ENCODE measurements at places on chromosomes 11 and 22. TPM values are rescaled to one million over a fixed set of nuclear protein-coding genes. Genes with fewer than 3 reads are reported as not detected.

The NRGN gene
- total RNA-seq = 29.0 TPM

The FAT3 gene
- total RNA-seq = 0.39 TPM

GRCh38 chr11:61090982-61091372 is 11.3 kb upstream of the CD5 start:
- DNase-seq = no peak

- DNase-seq = no peak
These were observed 134.6 kb upstream of the TRPC6 start for GRCh38 chr11:101718402-101718801.

The OR1S1 gene
- total RNA-seq = not detected

DNA sequence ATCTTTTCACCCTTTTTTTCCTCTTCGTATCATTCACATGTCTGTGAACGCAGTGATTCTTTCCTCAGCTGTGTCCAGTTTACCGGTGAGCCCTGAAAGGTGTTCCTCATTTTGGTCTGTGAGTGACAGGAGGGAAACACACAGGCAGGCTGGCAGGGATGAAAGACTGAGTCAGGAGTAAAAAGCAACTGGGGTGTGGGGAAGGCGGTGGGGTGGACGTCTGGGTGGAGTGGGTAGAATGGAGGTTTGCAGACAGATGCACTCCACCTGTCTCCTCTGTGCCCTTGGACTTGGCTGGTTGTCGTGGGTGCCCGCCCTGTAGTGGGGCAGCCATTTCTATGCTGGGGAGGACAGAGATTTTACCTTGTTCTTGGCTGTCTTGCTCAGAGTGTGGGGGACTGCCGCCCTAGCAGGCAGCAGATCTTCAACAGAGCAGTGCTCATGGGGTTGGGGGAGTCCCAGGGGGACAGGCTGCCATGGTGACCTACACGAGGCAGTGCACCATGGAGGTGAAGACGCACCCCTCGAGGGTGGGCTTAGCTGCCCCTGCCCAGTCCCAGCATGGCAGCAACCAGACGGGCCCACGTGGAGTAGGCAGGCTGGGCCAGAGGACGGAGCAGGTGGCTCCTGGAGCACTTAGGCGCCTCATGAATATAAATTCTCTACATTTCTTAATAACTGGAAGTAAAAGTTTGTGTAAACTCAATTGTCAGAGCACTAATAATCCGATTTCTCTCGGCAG is 603.7 kb downstream of the TBC1D22A start:
- peak; percentile 56 for DNase-seq

DNA sequence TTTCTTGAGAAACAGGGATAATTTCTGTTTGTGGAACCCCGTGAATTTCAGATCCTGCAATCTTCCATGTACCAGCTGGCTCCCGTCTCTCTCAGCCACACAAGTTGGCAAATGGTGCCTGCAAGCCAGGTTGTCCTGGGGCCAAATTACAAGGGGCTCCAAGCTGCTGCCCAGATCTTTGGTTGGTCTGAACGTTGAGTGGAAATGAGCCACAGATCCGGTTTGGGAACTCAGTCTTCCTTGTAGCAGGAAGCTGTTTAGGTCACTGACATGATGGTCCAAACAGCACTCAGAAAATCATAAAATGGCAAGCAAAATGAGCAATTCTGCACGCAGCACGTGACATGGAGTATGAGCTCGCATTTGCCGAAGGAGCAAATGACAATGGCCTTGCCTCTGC is 1496.4 kb downstream of the TBC1D22A start:
- DNase-seq = peak; percentile 46

The TOM1 gene
- 50.0 TPM for total RNA-seq

DNA sequence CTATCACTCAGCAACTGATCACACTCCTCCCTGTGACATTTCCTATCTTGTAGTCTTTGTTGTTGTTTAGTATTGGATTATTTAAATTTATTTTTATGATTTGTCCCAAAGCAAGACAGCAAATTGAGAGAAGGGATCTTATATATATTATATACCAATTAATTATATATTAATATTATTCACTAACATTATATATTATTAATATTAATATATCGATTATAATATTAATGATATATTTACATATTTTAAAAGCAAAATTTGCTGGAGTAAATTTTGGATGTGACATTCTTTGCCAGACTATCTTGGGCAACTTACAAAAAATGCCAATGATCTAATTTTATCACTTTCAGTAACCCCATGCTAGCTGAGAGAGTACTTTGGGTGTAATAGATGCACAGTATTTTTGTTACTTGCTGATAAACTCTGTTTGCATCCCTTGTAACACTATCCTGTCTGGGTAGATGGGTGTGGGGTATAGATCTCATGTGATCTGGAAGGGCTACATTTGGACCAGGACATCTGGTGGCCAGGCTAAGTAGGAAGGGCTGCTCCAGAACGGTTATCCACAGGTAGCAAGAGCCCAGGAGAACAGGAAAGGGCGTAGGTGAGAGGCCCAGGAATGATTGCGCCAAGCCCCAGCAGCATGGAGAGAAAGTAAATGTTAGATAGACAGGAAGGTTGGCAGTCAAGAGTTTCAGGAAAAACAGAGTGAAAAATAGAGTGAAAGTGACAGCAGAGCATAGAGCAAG is 608.6 kb upstream of the KIRREL3 start:
- no peak for DNase-seq

DNA sequence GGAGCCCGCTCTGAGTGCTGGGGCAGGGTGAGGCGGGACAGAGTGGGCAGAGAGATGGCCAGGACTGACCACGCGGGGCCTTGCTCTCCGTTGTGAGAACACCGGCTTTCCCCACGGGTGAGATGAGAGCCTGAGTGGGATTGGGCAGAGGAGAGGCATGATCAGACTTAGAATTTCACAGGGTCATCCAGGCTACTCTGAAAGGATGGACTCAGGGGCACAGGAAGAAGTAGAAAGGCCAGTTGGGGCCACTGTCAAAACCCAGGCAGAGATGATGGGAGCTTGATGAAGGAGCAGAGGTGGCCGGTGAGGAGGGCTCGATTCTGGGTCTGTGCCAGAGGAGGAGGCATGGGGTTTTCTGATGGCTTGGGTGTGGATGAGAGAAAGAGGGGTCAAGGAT is 63.8 kb upstream of the NUP50 start:
- no peak for DNase-seq

GRCh38 chr11:46237248-46238077 is 40.0 kb upstream of the CREB3L1 start:
- DNase-seq = peak; percentile 91

GRCh38 chr22:39671936-39672335 is 101.4 kb downstream of the CACNA1I start:
- no peak for DNase-seq

- DNase-seq = no peak
These were observed 7.7 kb upstream of the MRGPRD start for GRCh38 chr11:68988491-68988890.

DNA sequence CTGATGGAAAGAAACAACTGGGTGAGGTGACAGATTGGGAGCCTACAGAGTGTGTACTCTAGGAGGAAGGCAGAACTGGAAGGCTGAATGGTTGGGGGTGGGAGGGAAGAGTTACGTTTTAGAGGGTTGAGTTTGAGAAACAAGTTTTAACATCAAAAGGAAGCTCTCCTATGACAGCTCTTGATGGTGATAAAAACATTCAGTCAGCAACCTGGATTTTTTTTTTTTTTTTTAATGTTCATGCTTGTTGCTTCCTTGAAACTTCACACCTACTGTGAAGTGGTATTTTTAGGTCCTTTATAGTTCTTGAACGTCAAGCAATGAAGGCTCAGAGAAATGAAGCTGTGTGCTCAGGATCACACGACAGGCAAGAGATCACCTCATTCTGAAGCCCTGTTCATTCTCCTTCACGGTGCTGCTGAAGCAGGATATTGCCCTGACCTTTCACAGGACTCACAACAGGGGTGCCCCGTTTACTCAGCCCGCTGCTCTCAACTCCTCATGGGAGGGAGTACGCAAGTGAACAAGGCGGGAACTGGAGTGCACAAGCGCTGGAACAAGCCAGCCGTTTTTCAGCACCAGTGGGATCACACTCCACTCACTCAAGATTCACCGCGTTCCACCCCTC is 1.6 kb upstream of the TMEM109 start:
- DNase-seq = no peak

The CD248 gene
- 15.7 TPM for total RNA-seq

The RCOR2 gene
- total RNA-seq = not detected

DNA sequence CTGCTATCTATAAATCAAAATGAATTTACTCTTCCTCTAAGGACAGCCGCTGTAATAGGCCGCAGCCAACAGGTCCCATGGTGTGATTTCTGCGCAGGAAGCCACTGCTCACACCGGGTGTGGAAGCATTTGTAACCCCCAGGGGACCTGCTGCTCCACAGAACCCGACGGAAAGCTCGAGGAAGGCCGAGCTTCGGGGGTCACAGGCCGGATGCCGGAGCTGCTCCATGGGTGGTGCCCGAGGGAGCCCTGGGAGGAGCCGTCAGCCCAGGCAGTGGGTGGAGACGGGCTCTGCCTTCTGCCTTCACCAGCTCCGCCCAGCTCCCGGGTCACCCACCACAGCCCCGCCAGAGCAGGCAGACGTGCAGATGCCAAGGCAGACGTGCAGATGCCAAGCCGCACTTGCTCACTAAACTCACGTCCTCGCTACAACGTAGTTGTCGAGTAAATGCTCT is 63.5 kb downstream of the BRD1 start:
- peak; percentile 72 for DNase-seq

GRCh38 chr11:128005562-128005961 is 581.8 kb downstream of the ETS1 start:
- DNase-seq = no peak

The OR8D1 gene
- total RNA-seq = not detected

DNA sequence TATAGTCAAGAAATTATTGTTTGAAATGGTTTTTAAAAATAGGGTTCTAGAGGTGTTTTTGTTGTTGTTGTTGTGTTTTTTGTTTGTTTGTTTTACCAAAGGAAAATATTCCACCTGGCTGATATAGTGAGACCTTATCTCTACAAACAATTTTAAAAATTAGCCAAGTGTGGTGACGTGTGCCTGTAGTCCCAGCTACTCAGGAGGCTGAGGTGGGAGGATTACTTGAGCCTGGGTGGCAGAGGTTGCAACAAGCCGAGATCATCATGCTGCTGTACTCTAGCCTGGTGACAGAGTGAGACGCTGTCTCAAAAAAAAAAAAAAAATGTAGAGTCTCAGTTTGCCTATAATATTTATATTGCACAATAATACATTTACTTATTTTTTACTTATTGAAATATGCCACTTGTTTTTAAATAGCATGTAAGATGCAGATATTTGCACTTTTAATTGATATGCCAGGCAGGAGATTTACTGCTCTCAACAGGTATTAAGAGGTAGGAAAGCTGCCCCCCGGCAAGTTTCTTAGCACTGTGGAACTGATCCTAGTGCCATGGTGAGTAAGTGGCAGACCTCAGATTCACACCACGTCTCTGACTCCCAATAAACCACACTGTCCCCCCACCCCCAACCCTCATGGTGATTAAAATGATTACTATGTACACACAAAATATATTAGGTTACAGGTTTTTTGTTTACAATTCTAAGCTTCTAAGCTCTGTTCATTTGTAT is 157.4 kb downstream of the TEAD1 start:
- no peak for DNase-seq

The TALDO1 gene
- 292 TPM for total RNA-seq

GRCh38 chr11:83070044-83070701 is 1.5 kb downstream of the RAB30 start:
- DNase-seq = no peak

- DNase-seq = peak; percentile 96
These were observed at the start of gene HTATIP2 for GRCh38 chr11:20363500-20364340. Gene HTATIP2, plus strand, starts transcription at chr11:20363714. Its CDS starts 524 bp downstream, at chr11:20364238.

GRCh38 chr11:13415201-13415600 is 47.8 kb downstream of the BTBD10 start:
- peak; percentile 20 for DNase-seq

The FERMT3 gene
- 190 TPM for total RNA-seq

- DNase-seq = no peak
These were observed 32.1 kb downstream of the ARHGEF17 start for GRCh38 chr11:73340164-73340563.

GRCh38 chr22:29344137-29344536 is 28.6 kb upstream of the RASL10A start:
- DNase-seq = no peak

The GAS2 gene
- total RNA-seq = 2.3 TPM

DNA sequence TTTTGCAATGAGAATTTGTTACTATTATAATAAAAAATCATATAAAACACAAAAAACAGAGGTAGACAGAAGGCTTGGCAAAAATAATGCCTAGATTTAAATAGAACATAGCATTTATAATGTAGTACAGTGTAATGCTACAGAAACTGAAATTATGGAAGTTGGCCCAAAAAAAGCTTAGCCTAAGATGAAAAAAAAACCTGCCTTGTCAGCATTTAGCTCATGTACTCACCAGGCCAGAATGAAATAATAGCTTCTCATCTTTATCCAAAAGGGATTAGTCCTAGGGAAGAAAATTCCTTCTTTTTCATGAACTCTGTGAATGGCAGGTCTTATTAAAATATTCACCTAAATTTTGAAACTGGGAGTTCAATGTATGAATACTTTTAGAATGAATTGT is 951.1 kb downstream of the LRRC4C start:
- DNase-seq = no peak

DNA sequence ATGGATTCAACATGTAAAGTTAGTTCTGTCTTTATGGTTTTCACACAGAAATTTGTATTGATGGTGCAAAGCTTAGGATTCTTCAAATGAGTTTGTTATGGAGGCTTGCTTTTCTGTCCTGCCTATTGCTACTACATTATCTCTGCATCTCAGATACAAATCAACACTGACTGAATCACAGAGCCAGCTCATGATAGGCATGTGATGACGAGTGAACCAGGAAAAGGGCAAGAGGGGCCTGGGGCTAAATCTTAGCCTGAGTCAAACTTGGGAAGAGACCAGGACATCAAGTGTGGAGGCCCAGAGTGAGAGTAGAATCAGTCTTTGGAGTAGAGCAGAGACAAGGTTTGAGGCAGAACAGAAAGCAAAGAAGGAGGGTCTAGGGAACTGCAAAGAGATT is 107.1 kb upstream of the CD44 start:
- no peak for DNase-seq

The HSPB2 gene
- total RNA-seq = 1.8 TPM

The MAPK11 gene
- 5.2 TPM for total RNA-seq

The TRIM51 gene
- total RNA-seq = not detected

The PNPLA3 gene
- 2.3 TPM for total RNA-seq

The MPZL3 gene
- total RNA-seq = 10.7 TPM

- DNase-seq = no peak
These were observed 43.6 kb downstream of the UVRAG start for GRCh38 chr11:75858613-75859012.

DNA sequence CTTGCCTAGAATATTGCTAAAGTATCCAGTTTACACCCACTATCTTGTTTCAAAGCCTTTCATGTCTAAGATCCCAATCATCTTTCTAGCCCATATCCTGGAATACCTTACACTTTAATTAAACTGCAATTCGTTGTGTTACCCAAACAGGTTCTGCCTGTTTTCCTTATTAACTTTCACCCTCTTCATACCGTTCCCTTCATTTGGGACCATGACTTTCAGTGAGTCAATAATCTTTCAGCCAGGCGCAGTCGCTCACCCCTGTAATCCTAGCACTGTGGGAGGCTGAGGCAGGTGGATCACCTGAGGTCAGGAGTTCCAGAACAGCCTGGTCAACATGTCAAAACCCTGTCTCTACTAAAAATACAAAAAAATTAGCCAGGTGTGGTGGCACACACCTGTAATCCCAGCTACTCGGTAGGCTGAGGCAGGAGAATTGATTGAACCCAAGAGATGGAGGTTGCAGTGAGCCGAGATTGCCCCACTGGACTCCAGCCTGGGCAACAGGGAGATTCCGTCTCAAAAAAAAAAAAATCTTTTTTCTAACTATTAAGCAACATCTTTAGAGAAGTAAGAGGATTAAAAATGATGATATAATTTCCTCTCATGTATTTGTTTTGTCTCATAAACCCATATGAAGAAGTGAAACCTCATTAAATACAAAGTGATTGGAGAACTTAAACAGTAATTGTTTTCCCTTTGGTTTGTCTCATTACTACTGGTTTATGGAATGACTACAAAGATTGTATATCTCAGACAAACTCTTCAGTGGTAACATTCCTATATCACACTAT is 20.7 kb downstream of the DMC1 start:
- no peak for DNase-seq
